ENCODE measurements at places on chromosomes 6 and 20.

DNA sequence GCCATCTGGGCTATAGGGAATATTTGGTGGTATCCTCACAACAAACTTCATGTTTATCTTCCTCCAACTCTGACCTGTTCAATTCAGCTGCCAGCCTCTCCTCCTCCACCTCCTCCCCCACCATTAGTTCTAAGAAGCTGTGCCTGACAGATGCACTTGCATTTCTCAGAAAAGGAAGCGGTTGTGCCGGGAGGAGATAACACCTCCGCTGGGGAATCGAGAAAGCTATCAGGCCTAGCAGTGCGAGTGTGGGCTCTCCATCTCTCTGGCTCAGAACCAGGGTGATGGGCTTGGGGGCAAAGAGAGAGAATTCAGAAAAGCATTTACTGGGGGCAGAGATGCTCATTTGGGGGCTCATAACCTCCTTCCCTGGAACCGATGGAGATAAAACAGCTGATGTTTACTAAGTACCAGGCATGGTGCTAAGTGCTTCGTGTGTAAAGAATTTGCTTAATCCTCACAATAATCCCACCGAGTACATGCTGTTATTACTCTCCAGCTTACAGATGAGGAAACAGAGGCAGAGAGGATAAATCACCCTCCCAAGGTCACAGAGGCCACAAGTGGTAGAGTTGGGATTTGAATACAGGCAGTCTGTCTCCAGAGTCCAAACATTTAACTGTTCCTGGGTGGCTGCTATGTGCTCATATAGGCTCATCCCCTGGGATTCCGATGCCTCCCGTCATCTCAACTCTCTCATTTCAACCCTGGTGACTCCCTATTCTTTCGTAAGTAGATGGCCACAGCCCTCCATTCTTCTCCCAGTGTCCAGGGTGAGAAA, 38.3 kb downstream of the COX4I2 start:
- DNase-seq, result no peak

DNA sequence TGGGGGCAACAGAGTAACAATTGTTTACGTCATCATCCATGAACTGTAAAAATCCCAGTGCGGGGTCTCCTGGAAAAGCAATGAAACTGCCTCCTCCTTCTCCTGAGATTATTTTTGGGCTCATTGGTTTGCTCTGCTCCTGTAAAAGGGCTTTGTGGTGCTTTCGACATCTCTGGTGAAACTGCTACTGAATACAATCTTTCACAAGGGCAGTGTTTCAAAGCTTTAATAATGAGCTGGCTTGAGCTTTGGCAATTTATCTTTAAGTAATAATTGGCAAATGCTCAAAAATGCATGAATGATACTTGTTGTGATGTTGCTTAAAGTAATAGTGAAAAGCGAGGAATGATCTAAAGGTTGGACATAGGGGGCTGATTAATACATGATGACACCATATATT, 43.5 kb upstream of the ENPP1 start:
- DNase-seq, result no peak

- DNase-seq, result no peak
Observed at GRCh38 chr20:33004141-33004751, at the start of gene SUN5. SUN5 (minus strand) TSS chr20:33004433; CDS start chr20:33004340, 93 bp downstream.

DNA sequence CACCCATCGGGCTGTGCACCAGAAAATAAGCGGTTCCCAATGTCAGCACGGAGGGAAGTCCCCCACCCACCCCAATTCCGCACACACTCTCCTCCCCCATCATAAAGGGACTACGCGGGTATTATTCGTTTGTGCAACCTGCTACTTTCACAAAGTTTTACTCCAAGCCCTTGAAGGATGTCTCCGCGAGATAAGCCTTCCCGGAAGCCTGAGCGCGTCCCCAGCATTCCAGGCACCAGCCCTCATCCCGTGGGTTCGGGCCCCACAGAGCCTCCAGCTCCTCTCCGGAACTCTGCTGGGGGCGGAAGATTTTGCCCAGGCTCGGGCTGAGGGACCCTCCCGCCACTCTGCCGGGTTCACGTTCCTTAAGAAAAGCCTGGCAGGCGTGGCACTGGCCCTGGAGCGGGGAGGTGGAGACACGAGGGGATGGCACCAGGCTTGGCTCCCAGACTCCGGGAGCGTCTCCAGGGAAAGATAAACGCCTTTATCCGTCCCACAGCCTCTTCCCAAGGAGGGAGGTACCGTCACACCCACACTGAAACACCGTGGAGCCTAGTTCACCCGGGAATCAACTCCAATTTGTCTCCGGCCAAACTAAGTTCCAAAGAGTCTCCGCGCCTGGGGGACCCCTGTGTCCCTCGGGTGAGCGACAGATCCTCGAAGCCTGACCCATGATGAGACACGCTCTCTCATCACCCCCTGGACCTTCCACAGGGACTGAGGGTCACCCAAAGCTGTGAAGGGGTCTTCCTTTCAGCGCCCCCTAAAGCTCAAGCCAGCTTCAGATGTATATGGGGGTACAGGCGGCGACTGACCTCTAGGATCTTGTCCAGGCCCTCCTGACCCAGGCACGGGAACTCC, 934 bp downstream of the KCNK5 start:
- DNase-seq, result no peak

DNA sequence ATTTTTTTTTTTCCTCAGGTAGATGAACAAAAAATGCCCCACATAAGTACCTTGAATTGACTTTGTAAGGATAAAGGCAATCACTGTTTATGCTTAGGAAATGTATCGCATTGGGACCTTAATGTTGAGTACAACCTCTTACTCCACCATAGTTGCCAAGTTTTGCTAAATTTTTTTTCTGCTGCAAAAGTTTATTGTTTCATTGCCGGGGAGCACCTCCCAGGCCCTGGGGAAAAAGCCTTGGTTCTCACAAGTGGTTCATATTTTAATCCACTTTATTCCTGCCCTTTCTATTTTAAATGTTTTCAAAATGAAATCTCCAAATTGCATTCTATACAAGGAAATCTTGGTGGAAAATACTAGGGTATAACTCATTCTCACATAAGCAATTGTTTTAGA, 52.3 kb upstream of the UTRN start:
- no peak for DNase-seq

DNA sequence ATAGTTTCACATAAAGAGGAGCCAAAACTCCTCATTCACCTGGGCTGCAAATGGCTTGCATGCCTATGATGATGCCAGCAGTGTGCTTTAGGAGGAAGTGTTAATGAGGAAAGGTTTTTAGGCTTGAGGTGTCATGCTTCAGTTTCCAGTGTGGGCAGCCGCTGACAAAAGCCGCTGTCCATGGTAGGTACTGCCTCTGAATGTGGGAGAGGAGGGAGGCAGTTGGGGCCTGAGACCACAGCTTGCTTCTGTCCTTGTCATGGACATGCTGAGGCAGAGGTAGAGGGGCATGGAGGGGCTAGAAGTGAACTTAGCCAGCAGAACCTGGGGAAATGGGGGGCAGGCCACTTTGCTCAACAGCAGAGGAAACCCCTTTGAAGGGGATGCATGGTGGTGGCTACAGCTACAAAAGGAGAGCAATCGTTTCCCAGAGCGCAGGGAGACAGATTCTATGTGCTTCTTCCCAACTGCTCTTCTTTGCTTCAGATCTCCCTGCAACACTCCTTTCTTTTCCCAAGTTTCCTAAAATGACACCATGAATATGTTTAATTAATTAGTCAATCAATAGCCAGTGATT, 372.1 kb upstream of the CNR1 start:
- DNase-seq, result peak; percentile 33

- no peak for DNase-seq
Observed at GRCh38 chr6:31771992-31772358, 5.2 kb downstream of the VWA7 start.

- no peak for DNase-seq
Observed at GRCh38 chr6:90414352-90414751, 117.7 kb upstream of the BACH2 start.

DNA sequence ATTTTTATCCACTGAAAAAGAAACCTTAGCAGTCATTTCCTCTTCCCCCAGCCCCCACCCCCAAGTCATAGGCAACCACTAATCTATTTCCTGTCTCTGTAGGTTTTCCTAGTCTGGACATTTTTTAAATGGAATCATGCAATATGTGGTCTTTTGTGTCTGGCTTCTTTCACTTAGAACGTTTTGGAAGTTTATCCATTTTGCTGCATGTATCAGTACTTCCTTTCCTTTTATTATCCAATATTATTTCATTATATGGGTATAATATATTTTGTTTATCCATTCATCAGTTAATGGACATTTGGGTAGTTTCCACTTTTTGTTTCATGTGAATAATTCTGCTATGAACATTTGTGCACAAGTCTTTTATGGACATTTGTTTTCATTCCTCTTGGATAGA, 99.3 kb upstream of the BMP5 start:
- no peak for DNase-seq

DNA sequence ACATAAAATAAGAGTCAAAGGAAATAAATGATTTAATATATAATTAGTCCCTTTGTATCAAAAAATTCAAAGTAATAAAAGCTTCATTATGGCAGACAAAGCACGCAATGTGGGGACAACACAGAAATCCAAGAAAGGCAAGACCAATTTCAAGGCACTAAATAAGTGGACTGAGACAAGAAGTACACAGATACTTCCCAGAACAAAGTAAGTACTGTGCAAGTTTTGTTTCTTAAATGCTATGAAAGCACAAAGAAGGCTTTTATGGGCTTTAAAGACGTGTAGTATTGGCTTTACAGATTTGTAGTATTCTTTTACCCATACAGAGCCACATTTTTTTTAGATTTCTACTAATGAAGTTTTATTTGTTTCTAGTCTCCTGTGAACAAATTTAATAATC, 174.6 kb downstream of the TRDN start:
- DNase-seq, result no peak

DNA sequence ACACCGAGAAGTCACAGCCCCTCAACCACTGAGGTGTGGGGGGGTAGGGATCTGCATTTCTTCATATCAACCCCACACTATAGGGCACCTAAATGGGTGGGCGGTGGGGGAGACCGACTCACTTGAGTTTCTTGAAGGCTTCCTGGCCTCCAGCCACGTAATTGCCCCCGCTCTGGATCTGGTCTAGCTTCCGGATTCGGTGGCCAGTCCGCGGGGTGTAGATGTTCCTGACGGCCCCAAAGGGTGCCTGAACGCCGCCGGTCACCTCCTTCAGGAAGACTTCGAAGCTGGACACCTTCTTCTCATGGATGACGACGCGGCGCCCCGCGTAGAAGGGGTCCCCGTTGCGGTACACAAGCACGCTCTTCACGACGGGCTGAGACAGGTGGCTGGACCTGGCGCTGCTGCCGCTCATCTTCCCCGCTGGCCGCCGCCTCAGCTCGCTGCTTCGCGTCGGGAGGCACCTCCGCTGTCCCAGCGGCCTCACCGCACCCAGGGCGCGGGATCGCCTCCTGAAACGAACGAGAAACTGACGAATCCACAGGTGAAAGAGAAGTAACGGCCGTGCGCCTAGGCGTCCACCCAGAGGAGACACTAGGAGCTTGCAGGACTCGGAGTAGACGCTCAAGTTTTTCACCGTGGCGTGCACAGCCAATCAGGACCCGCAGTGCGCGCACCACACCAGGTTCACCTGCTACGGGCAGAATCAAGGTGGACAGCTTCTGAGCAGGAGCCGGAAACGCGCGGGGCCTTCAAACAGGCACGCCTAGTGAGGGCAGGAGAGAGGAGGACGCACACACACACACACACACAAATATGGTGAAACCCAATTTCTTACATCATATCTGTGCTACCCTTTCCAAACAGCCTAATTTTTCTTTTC, at the start of gene DCDC2:
Gene DCDC2 (minus strand): TSS at position 724 of the 883 bp plus-strand sequence. CDS start 309 bp downstream, at position 415.
- DNase-seq, result no peak

DNA sequence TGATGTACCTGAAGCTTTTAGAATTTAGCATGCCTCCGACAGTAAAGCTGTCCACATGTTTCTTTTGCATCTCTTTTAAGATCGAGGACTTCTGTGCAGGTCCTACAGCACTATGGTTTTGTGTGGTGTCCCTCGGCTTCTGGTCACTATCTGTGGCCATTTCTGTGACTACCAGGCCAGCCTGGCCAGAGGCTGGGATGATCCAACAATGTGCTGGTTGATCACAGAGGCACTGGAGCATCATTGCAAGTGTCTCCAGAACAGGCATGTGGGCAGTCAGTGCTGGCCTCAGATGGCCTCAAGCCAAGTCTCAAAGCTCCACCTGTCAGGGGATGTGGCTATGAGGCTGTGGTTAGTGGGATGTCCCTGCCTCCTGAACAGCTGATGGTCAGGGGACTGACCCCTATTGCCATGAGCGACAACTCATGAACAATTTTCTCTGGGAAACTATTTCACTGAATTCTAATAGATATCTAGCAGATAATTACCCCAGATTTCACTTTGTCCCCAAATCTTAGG, 136.6 kb downstream of the SYNDIG1 start:
- peak; percentile 30 for DNase-seq

- no peak for DNase-seq
Observed at GRCh38 chr6:43990627-43991619, 136.3 kb downstream of the MRPL14 start.

DNA sequence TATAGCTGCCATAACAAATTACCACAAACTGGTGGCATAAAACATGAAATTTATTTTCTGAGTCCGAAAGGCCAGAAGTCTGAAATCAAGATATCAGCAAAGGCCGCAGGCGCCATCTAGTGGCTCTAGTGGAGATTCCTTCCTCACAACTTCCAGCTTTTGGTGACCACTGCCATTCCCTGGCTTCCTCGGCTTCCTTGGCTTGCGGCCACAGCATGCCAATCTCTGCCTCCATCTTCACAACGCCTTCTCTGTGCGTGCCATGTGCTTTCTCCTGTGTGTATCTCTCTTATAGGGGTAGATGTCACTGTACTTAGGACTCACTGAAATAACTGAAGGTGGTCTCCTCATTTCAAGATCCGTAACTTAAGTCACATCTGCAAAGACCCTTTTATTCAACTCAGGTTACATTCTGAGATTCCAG, 5.4 kb upstream of the PLAGL1 start:
- DNase-seq, result no peak

GRCh38 chr6:31580438-31580740, 1.8 kb downstream of the LTB start:
- DNase-seq, result no peak

DNA sequence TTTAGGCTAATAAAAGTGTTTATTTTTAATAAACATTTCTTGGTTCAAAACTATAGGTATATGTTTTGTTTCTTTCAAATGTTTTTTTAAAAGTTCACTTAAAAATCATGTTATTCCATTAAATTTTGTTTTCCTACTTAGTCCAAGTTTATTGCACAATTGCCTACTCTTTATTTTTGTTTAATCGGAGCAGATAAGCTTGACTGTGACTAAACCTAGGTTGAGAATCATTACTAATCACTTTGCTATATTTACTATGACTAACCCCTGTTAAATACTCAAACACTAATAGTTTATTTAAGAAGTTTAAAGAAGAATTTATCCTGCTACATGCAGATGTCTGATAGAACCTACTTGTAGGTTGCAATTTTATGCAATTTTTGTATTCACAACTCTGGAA, 18.8 kb downstream of the MAP3K4 start:
- DNase-seq, result no peak

- DNase-seq, result no peak
Observed at GRCh38 chr6:163226836-163227485, 187.6 kb upstream of the QKI start.

- no peak for DNase-seq
Observed at GRCh38 chr6:45495429-45496084, 117.8 kb upstream of the SUPT3H start.

GRCh38 chr20:5864873-5865587, 85.3 kb downstream of the TRMT6 start:
- DNase-seq, result no peak

- DNase-seq, result no peak
Observed at GRCh38 chr6:163398115-163398514, 16.4 kb upstream of the QKI start.

All from H1 (cell line).